ENCODE measurements at places on chromosomes 6 and 20. TPM values are rescaled to one million over a fixed set of nuclear protein-coding genes. Genes with fewer than 3 reads are reported as not detected.

The TMEM200A gene
- 0.15 TPM for total RNA-seq

The MYLK4 gene
- 2.5 TPM for total RNA-seq

DNA sequence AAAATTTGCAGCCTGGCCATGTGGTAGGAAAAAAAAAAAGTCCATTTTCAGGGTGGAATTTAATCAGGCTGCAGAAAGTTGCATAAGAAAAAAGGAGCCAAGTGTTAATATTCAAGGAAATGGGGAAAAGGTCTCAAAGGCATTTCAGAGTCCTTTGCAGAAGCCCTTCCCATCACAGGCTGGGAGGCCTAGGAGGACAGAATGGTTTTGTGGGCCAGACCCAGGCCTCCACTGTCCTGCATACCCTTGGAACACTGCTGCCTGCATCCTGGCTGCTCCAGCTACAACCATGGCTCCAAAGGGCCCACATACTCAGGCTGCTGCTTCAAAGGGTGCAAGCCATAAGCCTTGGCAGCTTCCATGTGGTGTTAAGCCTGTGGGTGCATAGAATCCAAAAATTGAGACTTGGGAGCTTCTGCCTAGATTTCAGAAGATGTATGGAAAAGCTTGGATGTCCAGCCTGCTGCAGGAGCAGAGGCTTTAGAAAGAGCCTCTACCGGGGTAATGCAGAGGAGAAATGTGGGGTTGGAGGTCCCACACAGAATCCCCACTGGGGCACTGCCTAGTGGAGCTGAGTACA is 239.0 kb upstream of the STXBP5 start:
- no peak for DNase-seq

- no peak for DNase-seq
Observed at GRCh38 chr6:109879521-109879920, 98.6 kb upstream of the GPR6 start.

- peak; percentile 23 for DNase-seq
Observed at GRCh38 chr6:93417421-93418013, 1.8 kb downstream of the EPHA7 start.

The FGD2 gene
- 8.0 TPM for total RNA-seq

The SRMS gene
- total RNA-seq: not detected

- no peak for DNase-seq
Observed at GRCh38 chr6:137894779-137895385, 27.8 kb downstream of the TNFAIP3 start.

DNA sequence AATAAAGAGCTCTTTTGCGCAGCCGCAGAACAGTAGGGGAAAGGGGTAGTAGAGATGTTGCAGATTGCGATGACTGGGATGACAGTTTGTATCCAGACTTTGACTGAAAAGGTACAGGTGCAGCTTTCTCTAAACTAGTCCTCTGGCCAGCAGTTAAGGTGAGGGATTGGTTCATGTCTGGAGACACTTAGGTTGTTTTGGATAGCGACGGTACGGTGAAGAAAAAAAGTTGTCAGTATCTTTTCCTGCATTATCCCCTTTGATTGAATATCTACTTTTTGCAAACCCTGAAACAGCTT is 537 bp downstream of the PRR3 start:
- DNase-seq: no peak

- no peak for DNase-seq
Observed at GRCh38 chr6:63023726-63024125, 187.5 kb upstream of the FKBP1C start.

DNA sequence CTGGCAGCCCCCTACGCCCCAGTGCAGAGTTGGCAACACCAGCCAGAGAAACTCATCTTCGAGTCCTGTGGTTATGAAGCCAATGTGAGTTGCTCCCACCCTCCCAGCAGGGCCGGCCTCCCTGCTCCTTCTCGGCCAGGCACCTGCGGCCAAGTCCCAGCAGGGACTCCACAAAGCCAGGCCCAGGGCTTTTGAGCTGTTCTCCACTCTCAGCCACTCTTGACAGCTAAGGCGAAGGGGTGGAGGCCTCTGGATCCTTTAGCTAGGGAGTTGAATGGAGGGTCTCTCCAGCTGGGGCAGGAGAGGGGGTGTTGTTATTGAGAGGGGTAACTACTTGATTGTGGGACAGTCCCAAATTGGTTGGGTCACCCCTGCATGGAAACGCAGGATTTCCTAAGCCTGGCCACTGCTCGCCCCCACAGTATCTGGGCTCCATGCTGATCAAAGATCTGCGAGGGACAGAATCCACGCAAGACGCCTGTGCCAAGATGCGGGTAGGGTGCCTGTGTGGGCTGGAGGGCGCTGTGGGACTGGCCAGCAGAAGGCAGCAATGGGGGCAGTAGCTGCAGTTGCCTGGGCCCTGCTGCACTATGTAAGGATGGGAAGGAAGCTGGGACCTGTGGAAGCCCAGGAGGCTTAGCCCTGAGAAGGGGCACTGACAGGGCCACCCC is 58.3 kb downstream of the TCP11 start:
- no peak for DNase-seq

GRCh38 chr6:2750832-2751231 is at the start of gene MYLK4:
Gene MYLK4 (minus strand): TSS chr6:2750922. CDS start chr6:2749294, 1,628 bp downstream.
- no peak for DNase-seq

- DNase-seq: no peak
Observed at GRCh38 chr6:7006515-7007191, 101.1 kb upstream of the RREB1 start.

The SAPCD1 gene
- total RNA-seq: 0.47 TPM

The OR2J2 gene
- not detected for total RNA-seq

- DNase-seq: no peak
Observed at GRCh38 chr6:30394139-30394538, 49.2 kb downstream of the RPP21 start.
